ENCODE measurements at places on chromosomes 11 and 22. TPM values are rescaled to one million over a fixed set of nuclear protein-coding genes. Genes with fewer than 3 reads are reported as not detected.

The BCO2 gene
- 0.40 TPM for total RNA-seq

The XRCC6 gene
- total RNA-seq = 498 TPM

The OR52I2 gene
- total RNA-seq = not detected

The SLC1A2 gene
- total RNA-seq = 0.08 TPM

The SCUBE1 gene
- 0.08 TPM for total RNA-seq

The LARGE2 gene
- total RNA-seq = 1.5 TPM

The MUC15 gene
- not detected for total RNA-seq

The CNTF gene
- total RNA-seq = 3.3 TPM

The FANCF gene
- 15.8 TPM for total RNA-seq

The KCNJ11 gene
- 0.74 TPM for total RNA-seq

The RPS3 gene
- 4,264 TPM for total RNA-seq

The CNTN5 gene
- not detected for total RNA-seq

The OR51G1 gene
- total RNA-seq = not detected

The FAT3 gene
- total RNA-seq = not detected

The TMEM138 gene
- 57.6 TPM for total RNA-seq

The IL10RA gene
- total RNA-seq = 41.2 TPM

The FREY1 gene
- 0.60 TPM for total RNA-seq

The ANKK1 gene
- 0.23 TPM for total RNA-seq

The OR51E1 gene
- total RNA-seq = not detected

The KCNQ1 gene
- 9.6 TPM for total RNA-seq

The CEP126 gene
- 2.2 TPM for total RNA-seq

The CCDC116 gene
- total RNA-seq = 0.29 TPM

The VWCE gene
- 19.8 TPM for total RNA-seq

The P2RY2 gene
- not detected for total RNA-seq

The TIGD3 gene
- 0.49 TPM for total RNA-seq

The FGF4 gene
- not detected for total RNA-seq

The OR5A1 gene
- total RNA-seq = not detected

The BRSK2 gene
- 0.46 TPM for total RNA-seq

The MYBPC3 gene
- total RNA-seq = not detected

The KCNK7 gene
- 0.62 TPM for total RNA-seq

The MMP10 gene
- not detected for total RNA-seq

The BIK gene
- total RNA-seq = 2.2 TPM

The PRSS23 gene
- total RNA-seq = 3.7 TPM

The STK33 gene
- 5.2 TPM for total RNA-seq

The FXYD6 gene
- 0.18 TPM for total RNA-seq

The MUC2 gene
- total RNA-seq = not detected

The APOL6 gene
- 55.8 TPM for total RNA-seq

The CASP4 gene
- 43.9 TPM for total RNA-seq

The GATD1 gene
- 47.7 TPM for total RNA-seq

The EHF gene
- total RNA-seq = not detected

The CASP5 gene
- total RNA-seq = not detected

The PGM2L1 gene
- total RNA-seq = 11.0 TPM

The IL18 gene
- total RNA-seq = 0.14 TPM

The ARHGAP8 gene
- total RNA-seq = 3.2 TPM

The TSGA10IP gene
- not detected for total RNA-seq

The TRIM22 gene
- 143 TPM for total RNA-seq

The NEFH gene
- total RNA-seq = 8.7 TPM

The ANGPTL5 gene
- not detected for total RNA-seq

The FOLH1 gene
- total RNA-seq = not detected

The TMEM151A gene
- not detected for total RNA-seq

The MMP27 gene
- total RNA-seq = not detected

The NRIP3 gene
- total RNA-seq = 0.95 TPM

The TNNI2 gene
- not detected for total RNA-seq

The CCDC87 gene
- 0.23 TPM for total RNA-seq

The CDC42BPG gene
- 0.54 TPM for total RNA-seq

The FLRT1 gene
- not detected for total RNA-seq

The CCDC89 gene
- total RNA-seq = not detected

The TMPRSS4 gene
- not detected for total RNA-seq

The PARVA gene
- not detected for total RNA-seq

The POU2F3 gene
- not detected for total RNA-seq
